ENCODE measurements at places on chromosomes 3 and 15.

DNA sequence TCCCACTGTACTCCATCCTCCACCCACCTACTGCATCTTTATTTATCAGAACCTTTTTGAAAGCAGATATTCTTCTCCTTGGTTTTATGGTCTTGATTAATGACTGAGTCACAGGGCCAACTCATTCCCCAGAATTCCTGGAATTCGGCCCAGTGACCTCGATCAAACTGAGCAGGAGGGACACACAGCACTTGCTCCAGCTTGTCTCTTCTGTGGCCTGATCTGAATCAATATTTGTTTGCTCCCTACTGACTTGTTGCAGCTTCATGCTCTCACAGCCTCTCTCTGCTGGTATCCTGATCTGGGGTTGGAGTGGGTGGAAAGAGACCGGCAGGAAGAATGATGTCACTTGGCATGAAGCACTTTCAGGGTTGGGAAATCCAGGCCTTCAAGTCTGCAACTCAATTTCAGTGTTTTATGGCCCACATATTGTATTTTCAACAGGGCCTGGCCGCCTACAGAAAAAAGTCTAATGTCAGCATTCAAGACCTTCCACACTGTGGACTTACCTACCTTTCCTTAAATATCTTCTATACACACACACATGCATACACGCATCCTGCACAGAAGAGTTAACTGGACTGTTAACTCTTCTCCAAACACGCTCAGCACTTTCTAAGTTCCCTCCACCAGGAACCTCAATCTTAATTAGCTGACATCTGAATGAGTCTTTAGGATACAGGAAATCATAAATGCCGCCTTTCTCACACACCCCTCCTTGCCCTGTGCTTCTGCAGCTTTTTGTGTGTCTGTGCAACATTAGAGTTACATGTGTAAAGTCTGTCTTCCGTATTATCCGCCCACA lies 4.6 kb downstream of the ANXA2 start:
- peak; percentile 99 for DNase-seq

DNA sequence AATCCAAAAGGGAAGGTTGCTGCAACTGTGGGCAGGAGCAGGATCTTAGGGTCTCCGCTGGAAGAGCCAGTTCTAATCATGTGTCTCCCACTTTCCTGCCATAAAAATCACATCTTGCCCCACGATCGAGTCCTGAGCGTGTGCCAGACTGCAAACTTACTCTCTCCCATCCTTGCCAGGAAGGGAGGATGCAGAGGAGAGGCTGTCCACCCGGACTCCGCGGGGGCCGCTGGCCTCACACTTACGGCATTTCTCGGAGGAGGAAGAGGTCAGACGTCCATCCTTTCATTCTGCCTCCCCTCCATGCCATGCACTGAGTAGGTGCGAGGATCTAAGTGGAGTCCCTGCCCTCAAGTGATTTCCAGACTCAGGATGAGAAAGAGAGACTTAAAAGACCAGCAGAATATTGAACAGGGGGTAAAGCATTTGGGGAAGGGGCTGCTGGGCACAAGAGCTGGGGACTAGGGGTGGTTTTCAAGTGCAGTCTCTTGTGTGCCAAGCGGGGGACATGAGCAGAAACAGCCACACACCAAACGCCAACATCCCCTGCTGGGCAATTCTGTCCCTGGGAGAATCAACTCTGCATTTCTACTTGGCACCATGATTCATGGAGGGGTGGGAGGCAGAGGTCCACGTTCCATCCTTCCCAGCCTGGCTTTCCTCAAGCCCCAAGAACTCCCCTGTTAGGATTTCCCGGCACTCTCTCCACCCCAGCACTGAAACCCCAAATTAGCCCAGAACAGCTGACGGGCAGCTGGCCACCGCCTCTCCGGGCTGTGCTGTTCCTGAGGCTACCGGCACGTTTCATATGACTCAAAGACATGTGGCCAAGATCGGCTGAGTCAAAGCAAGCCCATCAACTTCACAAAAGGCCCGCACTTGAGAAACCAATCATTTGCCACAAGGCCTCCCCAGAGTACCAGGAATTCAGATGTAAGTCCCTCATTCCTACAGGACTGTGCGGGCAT lies 11.6 kb downstream of the OXTR start:
- peak; percentile 72 for DNase-seq

DNA sequence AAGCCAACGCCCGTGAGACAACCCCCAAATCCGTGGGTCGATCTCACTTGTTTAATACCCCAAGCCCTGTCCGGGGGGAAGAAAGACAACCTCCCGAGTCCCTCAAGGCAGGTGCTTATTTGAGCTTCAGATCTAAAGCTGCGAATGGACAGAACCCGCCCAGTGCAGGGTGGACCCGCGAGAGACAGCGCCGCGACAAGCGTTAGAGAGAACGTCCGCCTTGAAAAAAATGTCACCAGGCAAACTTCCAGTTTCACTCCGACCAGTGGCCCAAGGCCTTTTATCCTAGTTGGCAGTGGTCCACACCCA lies 740 bp upstream of the OXSR1 start:
- DNase-seq: no peak

GRCh38 chr3:31165399-31165860 lies 271.0 kb upstream of the GADL1 start:
- DNase-seq: no peak

- DNase-seq: no peak
These were observed 199.2 kb downstream of the CACNA2D3 start for GRCh38 chr3:54321520-54321919.

DNA sequence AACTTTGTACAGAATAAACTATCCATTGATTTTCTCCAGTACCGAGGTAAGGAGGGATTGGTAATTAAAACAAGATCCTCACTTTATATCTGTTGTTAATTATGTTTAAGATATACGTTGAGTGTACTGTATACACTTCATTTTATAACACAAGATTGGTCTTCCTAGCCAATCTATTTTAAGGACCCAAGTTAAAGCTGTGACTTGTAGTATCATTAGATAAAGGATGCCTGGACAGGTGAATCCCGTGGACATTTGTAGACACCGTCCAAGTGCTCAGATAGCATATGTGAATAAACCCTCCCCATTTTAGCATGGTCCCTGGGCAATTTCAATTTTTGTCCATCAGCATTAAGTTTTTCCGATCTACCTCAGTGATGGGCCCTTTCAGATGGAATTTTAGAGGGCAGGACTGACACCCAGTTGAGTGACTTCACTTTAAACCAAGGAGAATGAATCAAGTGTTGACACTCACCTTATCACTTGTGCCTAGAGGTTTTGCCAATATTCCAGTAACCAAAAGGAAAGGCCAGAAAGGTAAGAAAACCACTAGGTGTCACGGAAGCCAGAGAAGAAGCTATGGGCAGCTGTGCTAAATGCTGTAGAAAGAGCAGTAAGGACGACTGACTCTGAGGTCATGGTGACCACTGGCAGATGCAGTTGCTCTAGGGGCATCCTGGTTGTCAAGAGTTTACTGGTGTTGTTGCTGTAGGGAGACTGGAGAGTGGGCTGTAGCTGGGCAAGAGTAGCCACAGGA lies 9.2 kb downstream of the AHSG start:
- DNase-seq: no peak

GRCh38 chr3:107641572-107642307 lies 119.0 kb downstream of the BBX start:
- no peak for DNase-seq

DNA sequence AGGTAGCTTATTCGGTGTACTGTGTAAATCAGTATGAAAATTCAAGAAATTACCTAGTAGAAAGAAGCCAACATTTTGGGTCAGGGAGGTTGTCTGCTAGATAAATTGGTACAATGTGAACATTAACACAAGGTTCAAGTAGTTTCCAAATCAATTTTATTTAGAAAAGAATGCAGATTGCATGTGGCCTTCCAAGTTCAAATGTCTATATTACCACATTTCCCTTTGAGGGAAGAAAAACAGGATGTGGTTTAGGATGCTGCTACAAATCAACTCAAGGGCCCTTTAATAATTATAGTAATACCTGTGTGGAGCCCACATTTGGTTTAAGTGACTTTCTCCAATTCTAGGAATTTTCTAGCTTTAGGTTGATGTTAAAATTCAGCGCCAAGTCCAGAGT lies 57.5 kb downstream of the CADPS start:
- DNase-seq: no peak

GRCh38 chr3:16231983-16232382 lies 32.8 kb downstream of the DPH3 start:
- DNase-seq: no peak

DNA sequence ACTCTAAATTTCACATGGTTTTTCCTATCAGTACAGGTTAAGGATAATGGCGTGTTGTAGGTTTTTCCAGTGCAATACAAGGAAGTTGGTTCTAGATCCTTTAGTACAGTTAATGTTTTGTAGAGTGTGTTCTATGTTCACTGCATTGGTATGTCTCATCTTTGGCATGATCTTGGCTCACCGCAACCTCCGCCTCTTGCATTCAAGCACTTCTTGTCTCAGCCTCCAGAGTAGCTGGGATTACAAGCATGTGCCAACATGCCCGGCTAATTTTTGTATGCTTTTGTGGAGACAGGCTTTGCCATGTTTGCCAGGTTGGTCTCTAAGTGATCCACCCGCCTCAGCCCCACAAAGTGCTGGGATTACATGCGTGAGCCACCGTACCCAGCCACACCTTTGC lies 30.4 kb downstream of the SNRPN start:
- no peak for DNase-seq

GRCh38 chr15:57290826-57291225 lies 85.5 kb upstream of the CGNL1 start:
- no peak for DNase-seq

DNA sequence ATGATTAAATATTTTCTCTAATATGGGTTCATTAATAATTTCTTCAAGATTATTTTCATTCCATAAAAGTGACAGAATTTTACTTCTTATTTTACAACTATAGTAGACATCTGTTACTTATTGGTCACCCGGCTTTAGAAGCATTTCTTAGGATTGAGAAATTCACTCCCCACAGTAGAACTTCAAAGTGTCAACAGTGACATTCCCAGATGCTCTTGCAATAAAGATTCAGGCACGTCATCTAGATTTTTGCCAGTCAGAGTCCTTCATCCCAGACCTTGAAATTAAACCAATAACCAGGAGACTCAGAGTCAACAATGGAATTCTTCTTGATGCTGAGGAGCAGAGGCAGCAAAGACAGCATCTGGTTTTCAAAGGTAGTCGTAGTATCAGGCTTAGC lies 190.8 kb downstream of the VGLL3 start:
- no peak for DNase-seq

All from HFF-Myc (cell line).